ENCODE measurements at places on chromosomes 1 and 21.

- DNase-seq, result no peak
These were observed 195.4 kb upstream of the IVNS1ABP start for GRCh38 chr1:185512442-185512841.

GRCh38 chr21:35828161-35828560 is 232.2 kb downstream of the SETD4 start:
- no peak for DNase-seq

DNA sequence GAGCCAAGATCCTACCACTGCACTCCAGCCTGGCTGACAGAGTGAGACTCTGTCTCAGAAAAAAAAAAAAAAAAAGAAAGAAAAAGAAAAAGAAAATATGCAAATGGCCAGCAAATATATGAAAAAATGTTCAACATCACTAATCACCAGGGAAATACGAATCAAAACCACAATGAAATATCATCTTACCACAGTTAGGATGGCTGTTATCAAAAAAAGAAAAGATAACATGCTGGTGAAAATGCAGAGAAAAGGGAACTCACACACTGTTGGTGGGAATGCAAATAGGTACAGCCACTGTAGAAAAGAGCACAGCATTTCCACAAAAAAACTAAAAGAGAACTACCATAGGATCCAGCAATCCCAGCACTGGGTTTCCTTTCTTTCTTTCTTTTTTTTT is 477.5 kb downstream of the SMYD3 start:
- no peak for DNase-seq

GRCh38 chr1:200075938-200076546 is 48.5 kb downstream of the NR5A2 start:
- DNase-seq, result no peak

DNA sequence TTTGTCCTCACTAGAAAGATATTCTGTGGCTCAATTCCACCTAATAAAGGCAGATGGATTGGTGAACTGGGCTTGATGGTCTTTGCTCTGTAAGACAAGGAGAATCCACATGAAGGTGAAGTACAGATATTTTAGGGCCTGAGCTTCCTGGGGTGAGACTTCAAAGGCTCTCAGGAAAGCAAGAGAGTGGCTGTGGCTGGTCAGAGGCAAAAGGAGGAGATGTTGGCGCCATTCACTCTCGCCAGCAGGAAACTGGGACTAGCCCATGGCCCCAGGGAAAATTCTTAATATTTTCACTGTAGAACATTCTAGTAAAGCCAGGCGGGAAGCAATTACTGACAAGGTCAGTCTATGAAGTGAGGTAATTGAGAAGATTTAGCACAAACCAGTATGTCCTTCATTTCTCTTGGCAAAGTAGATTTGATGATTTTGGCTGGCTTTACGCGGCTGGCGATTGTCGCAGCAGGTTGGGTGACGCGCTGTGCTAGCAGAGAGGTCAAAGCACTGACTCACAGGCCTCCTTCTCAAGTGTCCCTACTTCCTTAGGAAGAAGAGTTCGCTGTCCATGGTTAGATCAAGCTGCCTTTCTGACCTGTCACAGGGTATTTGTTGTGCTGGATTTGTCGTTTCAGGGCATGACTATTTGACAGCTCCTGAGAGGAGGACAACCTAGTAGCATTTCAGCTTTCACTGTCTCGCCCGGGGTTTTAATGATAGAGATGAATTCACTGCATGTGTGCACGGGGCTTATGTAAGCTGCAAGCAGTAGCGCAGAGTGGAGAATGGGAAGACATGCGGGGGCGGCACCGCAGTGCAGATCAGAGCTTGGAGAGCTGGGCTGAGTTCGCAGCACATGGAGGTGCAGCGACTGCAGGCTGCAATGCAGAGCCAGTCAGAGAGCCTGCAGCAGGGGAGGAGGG is 32.7 kb downstream of the XCL1 start:
- no peak for DNase-seq

GRCh38 chr1:59026472-59026948 is 242.7 kb upstream of the JUN start:
- DNase-seq, result no peak

- no peak for DNase-seq
These were observed 1.8 kb downstream of the TXNIP start for GRCh38 chr1:145994391-145995120.

DNA sequence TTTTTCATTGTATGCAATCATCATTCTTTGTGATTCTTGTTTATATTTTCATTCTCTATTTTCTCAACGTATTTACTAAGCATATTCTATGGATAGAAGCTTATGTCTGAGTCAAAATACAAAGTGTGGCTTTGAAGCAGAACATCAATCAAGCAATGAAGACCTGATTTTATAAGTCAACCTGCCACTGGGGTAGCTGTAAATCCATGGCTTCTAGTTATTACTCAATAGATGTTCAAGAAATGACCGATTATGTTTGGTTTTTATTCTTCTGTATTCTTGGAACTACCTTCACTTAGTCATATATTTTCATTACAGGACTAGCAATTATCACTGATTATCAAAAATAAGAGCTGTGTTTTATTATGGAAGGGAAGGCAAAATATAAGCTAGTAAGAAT is 20.5 kb upstream of the PTGS2 start:
- DNase-seq, result no peak

GRCh38 chr1:188194916-188195315 is 1366.2 kb downstream of the PLA2G4A start:
- DNase-seq, result no peak

DNA sequence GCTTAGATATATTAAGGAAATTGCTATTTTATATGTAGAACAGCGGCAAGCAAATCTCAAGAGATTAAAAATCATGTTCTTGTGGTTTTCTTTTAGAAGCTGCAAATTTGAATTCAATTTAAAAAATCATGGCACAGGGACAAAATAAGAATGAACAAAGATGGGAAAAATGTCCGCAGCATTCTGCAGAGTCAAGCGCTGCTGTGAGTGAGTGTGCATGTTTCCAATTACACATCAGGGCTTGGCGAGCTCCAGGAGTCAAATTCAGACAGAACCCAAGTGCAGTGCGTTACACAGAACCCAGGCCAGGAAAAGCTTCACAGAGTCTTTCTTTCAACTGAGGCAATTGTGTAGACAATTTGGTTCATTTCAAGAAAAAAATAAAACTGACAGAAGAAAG is 33.3 kb upstream of the ERG start:
- DNase-seq, result no peak
